ENCODE measurements at places on chromosomes 5 and 9.

- DNase-seq, result no peak
These were observed 1431.4 kb upstream of the CDH18 start for GRCh38 chr5:21419383-21419782.

DNA sequence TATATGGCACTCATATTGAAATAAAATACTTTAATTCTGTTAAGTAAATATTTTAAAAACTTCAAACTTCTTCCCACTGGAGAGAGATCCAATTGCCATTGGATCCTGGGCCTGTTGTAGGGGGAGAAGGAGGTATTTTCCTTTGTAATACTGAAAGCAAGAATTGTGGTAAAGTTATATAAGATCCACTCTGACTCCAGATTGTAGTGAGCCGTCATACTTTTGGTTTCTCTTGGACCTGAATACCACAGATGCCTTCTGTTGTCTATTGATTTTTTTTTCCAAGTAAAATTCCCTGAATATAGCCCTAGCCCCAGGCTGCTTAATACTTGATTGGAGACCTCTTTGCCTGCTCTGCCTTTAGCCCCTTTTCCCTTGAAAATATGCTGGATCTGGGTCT lies 86.9 kb downstream of the ATG10 start:
- DNase-seq, result no peak

DNA sequence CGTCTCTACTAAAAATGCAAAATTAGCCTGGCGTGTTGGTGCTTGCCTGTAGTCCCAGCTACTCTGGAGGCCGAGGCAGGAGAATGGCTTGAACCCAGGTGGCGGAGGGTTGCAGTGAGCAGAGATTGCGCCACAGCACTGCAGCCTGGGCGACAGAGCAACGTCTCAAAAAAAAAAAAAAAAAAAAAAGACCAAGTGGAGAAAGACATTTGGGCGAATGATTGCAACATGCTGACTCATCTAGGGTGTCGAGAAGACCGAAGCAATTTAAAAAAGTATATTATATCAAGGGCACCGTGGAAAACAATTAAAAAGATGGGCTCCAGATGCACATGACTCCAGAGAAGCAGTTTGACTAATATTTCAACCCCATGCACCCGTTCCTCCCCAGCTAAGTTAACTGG lies 9.2 kb downstream of the KLF4 start:
- no peak for DNase-seq

DNA sequence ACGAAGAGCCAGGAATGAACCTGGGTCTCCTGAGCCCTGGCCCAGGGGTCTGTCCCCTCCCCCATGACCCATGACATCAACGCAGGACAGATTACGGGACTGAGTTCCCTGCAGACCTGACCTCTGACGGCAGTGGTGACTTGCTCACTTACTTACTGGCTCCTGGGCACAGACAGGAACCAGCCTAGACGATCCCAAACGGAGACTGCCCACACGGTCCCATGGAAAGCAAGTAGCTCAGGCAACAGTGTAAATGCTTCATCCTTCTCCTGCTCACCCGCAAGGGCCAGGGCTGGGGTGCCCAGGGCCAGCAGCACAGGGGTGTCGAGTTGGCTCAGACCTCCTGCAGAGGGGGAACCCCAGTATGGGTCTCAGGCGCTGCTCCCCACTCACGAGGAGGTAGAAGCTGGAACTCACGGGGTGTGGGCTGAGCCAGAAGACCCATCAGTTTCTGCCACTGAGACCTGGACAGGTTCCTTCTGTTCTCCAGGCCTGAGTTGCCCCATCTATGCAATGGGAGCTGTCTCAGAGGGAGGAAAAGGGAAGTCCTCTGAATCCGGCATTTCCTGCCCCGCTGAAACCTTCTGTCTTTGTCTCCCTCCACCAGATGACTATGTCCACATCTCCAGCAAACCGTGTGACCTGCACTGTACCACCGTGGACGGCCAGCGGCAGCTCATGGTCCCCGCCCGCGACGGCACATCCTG lies 5.6 kb downstream of the ADAMTSL2 start:
- DNase-seq, result no peak

GRCh38 chr9:118418887-118419565 lies 714.8 kb downstream of the TLR4 start:
- no peak for DNase-seq

- no peak for DNase-seq
These were observed 298.6 kb upstream of the SLC30A5 start for GRCh38 chr5:68795190-68795589.

GRCh38 chr5:140153905-140154304 lies 21.1 kb upstream of the CYSTM1 start:
- no peak for DNase-seq

Data from NCI-H1105 (cell line).